HuH-7 (cell line): ENCODE measurements at places on chromosomes 16 and 17.

DNA sequence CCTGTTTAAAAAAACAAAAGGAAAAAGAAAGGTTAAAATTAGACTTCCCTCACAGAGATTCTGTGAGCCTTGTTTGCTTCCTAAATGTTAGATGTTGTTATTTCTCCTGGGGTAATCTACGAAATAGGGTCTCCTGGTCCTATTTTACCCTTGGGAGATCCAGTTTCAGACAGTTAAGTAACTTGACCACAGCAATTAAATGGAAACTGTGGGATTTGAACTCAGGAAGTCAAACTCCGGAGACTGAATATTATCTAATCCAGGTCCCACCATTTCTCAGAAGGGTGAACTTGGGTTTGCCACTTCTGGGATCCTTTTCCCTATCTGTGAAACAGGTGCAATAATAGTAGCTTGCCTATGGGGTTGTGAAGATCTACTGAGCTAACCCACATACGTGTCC lies 6.4 kb upstream of the TMC5 start:
- no peak for DNase-seq

- DNase-seq, result no peak
Observed at GRCh38 chr17:16495561-16495960, 3.6 kb upstream of the LRRC75A start.

DNA sequence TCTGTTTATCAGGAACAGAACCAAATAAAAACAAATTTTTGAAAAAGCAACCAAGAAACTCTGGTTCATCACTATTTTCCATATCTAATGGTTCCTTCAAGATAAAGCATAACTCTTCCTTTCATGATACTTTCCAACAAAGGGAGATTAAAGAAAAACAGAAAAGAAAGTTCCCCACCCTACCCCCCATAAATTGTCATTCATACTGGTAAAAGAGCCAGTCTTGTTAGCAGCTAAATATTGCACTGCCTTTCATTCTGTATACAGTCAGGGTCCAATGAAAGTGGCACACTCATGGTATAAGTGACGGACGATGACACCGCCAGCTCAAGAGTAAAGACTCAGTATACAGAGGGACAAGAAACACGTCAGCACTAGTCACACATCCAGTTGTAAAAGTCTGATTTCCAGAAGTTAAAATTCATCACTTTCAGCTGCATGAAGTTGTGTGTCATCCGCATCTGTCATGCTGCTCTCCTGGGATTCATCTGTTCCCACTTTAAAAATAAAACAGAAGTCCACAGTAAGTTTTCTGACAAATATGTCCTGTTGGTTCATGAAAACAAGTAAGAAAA lies 68.5 kb downstream of the CDC27 start:
- no peak for DNase-seq

GRCh38 chr16:27123795-27124409 lies 57.2 kb downstream of the C16orf82 start:
- no peak for DNase-seq

DNA sequence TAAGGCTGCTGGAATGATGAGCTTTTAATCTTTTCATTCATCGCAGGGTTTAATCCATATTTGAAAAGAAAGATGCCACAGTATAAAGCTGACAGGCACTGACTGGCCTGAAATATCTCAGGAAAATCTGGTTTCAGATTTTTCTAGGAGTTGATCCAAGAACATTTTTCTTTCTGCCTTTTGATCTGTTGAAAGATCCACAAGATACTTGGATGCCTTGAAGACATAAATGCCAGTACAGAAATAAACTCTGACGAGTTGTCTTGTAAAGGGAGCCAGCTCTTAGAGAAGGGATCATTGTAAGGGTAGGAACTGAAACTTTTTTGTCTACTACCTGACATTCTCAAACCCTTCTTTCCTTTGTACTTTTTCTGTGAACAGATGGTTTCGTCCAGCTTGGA lies 25.4 kb upstream of the KRT20 start:
- no peak for DNase-seq

DNA sequence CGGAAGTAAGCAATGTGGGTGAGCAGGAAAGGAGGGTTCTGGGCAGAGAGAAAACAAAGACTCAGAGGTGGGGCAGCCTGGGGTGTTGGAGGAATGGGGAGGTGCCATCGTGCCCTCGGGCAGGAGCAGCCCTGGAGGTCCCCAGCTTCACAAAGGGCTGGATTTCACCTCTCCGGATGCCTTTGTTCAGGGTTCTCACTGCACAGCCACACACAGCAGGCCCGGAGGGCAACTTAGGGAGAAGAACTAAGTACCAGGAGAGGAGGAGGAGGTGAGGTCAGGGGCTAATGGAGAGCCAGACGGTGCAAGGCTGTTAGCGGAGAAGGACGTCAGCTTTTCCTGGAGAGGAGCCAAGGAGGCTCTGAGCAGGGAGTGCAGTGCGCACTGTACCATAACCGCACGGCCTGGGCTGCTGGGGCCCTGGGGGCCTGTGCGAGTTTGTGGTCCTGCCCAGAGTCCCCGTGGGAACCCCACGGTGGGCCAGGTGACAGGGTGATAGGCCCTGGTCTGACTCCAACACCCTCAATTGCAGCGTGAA lies 9.3 kb downstream of the ARRB2 start:
- no peak for DNase-seq
